Adrenal gland (tissue), 19 donors: ENCODE measurements at places on chromosomes 5 and 9. TPM values are rescaled to one million over a fixed set of nuclear protein-coding genes. Genes with fewer than 3 reads are reported as not detected.

The GTF3C5 gene
- 51.2 TPM for polyA plus RNA-seq

The ARSI gene
- not detected for polyA plus RNA-seq

The PCDHGB3 gene
- 1.0 TPM for polyA plus RNA-seq

The UIMC1 gene
- 32.7 TPM for polyA plus RNA-seq

The OR1N1 gene
- not detected for polyA plus RNA-seq

The WNK2 gene
- polyA plus RNA-seq: 17.6 TPM

The PITX1 gene
- polyA plus RNA-seq: 0.37 TPM

The PAPPA gene
- 0.40 TPM for polyA plus RNA-seq

The KLF9 gene
- 34.1 TPM for polyA plus RNA-seq

The APBA1 gene
- 0.64 TPM for polyA plus RNA-seq

The F2RL2 gene
- 0.46 TPM for polyA plus RNA-seq

The PCDHB2 gene
- 0.44 TPM for polyA plus RNA-seq

The HTR1A gene
- polyA plus RNA-seq: not detected

The GFI1B gene
- polyA plus RNA-seq: not detected

The NKD2 gene
- polyA plus RNA-seq: 18.1 TPM

The GARNL3 gene
- 25.9 TPM for polyA plus RNA-seq

The IL3 gene
- not detected for polyA plus RNA-seq

The ZNF658 gene
- polyA plus RNA-seq: 3.9 TPM

The EGFLAM gene
- 16.3 TPM for polyA plus RNA-seq

The SELENOP gene
- 232 TPM for polyA plus RNA-seq

The SLC34A1 gene
- not detected for polyA plus RNA-seq

The IFNA17 gene
- polyA plus RNA-seq: not detected

The POU5F2 gene
- polyA plus RNA-seq: 0.48 TPM

The TRIM52 gene
- 12.8 TPM for polyA plus RNA-seq

The LCN6 gene
- polyA plus RNA-seq: 20.8 TPM

The SNX30 gene
- polyA plus RNA-seq: 5.0 TPM

The NSMF gene
- 118 TPM for polyA plus RNA-seq

The MSMP gene
- not detected for polyA plus RNA-seq

The SHISAL2B gene
- 0.10 TPM for polyA plus RNA-seq

The PCDHB12 gene
- 0.47 TPM for polyA plus RNA-seq

The NPR3 gene
- polyA plus RNA-seq: 1.8 TPM

The ANKRD55 gene
- not detected for polyA plus RNA-seq

The DYNC2I2 gene
- polyA plus RNA-seq: 119 TPM

The SPINK13 gene
- 2.1 TPM for polyA plus RNA-seq

The SPARC gene
- polyA plus RNA-seq: 298 TPM

The TLX3 gene
- polyA plus RNA-seq: not detected

The SCGB3A2 gene
- not detected for polyA plus RNA-seq

The PHF24 gene
- polyA plus RNA-seq: 0.13 TPM

The LCN12 gene
- polyA plus RNA-seq: 0.75 TPM

The PCDHB10 gene
- 0.88 TPM for polyA plus RNA-seq
